Cerebellar nuclear complex (tissue), 1 donor: ENCODE measurements at places on chromosomes 7 and 10.

DNA sequence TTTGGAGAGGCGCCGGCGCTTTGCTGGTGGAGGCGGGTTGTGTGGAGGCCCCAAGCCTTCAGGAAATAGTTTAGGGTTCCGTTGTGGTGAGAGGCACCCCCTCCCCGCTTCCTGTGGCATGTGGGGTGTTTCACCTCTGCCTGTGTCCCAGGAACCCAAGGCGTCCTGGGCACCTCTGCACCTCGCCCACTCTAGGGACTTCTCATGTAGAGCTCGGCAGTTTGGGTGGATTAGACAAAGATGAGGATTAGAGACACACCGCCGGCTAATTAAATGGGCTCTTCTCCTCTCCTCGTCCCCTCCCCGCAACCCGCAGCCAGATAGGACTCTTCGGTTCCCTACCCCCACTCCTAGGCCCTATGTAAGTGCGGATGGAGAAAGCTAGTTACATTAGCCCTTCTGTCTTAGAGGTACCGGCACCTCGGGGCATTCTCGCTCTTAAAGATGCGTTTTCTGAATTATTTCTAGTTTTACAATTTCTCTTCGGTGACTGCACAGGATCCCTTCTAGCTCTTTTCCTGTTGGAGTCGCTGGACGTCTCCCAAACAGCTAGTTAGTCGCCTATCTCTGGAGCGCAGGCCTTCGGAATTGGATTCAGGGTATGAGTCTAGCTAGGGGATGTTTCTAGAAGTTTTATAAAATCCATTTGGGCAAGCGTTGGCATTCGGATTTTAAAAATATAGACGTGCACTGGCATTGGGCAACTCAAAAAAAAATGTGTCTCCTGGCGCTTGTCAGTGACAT is 7.8 kb downstream of the PTF1A start:
- no peak for DNase-seq

DNA sequence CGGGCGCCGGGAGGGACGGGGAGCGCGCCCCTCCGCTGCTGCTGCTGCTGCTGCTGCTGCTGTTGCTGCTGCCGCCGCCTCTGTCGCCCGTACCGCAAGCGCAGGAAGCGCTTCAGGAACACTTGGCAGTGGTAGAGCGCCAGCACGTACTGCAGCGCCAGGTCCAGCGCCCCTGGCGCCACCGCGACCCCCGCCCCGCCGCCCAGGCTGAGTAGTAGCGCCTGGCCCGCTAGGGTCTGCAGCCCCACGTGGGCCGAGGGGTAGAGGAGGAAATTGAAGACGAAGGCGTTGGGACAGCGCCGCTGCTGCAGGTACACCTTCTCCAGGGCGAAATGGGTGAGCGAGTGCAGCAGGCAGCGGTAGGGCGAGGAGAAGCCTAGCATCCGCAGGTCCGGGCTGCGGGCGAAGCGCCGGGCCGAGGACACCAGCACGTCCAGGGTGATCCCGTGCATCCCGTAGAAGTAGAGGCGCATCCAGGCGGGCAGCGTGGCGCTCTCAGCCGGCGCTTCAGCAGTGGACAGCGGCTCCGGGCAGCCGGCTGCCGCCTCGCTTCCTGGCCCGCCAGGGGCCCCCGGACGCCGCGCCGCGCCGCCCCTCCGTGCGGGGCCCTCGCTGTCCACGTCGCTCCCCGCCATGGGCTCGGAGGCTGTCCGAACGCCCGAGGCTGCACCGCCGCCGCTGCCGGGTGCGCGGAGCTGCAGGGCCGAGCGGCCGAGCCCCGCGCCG is at the start of gene TMEM229A:
TSS of gene TMEM229A (minus strand) at position 699 of the 726 bp plus-strand sequence. CDS start at position 635, 64 bp downstream.
- DNase-seq: no peak

GRCh38 chr10:14543046-14543903 is 212.6 kb upstream of the FRMD4A start:
- DNase-seq: no peak

DNA sequence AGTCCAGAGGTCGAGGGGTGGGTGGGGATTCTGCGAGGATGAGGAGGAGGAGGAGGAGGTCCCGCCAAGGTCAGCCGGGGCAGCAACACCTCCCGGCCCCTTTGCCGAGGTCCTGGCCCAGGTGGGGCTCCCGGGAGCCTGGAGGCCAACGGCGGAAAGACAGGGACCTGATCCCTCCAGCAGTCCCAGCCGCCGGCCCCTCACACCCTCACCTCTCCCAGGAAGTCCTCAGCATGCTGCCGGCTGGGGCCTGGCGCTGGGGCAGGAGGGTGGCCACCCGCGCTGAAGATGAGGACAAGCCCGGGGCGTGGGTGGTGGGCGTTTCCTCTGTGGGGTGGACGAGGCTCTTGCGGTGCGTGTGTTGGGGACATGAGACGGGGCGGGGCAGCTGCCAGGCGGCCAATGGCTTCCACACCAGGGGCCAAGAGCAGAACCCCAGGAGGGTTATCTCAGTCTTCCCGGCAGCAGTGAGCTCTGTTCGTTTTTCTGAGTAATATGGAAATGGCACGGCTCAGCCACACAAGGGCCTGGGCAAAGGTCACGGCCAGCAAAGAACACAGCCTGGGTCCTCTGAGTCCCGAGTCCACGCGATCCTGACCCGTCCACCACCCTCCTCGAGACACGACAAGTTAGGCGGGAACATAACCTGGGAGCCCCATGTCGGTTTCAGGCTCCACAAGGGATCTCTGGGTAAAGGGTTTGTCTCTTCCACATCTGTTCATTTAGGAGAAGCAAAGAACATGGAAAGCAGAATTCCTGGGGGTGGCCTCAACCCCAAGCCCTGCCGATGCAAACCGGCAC is 82.9 kb upstream of the PDGFA start:
- no peak for DNase-seq

GRCh38 chr7:135597181-135597925 is 39.6 kb downstream of the NUP205 start:
- no peak for DNase-seq

DNA sequence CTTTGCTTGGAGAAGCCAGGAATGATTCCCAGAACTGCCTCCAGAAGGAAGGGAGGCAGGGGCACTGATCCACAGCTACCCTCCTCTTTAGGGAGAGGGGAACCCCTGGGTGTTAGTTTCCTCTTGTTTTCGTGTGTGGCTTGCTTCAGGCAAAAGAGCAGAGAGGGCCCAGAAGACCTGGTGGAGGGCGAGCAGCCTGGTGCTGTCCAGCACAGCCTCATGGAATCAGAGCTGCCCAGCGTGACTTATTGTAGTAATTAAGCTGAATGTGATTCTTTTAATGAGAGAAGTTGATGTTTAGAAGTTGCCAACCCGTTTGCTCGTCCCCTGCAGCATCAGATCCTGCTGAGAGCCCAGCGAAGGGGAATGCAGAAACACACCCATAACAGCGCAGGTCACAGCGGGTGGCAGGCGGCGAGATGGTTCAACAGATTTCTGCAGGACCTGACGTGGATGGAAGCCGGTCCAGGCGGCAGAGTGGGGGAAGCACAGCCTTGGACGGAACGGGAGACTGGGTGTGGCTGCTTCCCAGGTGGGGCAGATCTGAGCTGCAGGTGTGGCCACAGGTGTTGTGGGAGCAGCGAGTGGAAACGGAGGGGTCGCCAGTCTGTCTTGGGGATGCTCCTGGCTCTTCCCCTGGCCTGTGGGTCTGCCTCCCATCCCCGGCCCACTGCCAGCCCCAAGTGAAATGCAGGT is 53.7 kb upstream of the SHH start:
- DNase-seq: no peak

DNA sequence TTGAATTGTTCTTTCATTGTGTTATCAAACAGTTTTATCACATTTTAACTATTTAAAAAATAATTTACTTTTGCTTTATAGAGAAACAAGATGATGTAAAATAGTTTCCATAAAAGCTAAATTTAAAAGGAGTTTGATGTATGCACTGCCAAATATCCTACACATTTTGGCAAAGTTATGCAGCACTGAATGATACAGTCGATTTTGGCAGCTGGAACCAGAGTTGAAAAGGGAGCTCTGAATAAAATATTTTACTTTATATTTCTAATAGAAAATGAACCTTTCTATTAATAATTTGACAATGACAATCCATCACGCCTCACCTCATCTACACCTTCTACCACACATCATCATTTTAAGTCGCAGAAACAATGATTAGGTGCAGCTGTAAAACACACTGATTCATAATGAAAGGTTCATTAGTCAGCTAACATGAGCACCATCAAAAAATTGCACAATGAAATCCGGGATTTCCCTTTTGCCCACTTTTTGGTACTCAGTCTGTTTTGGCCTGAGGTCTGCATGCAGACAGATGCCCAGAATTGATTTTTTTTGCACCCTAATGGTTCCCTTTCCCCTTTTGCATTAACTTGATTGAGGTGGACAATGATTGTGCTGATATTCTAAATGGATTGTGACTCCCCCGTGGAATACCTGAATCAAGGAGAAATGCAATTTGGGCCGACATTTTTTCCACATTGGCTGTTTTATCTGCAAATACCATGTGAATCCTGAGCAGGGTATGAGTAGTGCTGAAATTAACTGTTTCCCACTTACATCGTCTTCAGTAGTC is 105.8 kb downstream of the THSD7A start:
- no peak for DNase-seq
